Putamen (tissue), 1 donor: ENCODE measurements at places on chromosomes 1 and 21.

DNA sequence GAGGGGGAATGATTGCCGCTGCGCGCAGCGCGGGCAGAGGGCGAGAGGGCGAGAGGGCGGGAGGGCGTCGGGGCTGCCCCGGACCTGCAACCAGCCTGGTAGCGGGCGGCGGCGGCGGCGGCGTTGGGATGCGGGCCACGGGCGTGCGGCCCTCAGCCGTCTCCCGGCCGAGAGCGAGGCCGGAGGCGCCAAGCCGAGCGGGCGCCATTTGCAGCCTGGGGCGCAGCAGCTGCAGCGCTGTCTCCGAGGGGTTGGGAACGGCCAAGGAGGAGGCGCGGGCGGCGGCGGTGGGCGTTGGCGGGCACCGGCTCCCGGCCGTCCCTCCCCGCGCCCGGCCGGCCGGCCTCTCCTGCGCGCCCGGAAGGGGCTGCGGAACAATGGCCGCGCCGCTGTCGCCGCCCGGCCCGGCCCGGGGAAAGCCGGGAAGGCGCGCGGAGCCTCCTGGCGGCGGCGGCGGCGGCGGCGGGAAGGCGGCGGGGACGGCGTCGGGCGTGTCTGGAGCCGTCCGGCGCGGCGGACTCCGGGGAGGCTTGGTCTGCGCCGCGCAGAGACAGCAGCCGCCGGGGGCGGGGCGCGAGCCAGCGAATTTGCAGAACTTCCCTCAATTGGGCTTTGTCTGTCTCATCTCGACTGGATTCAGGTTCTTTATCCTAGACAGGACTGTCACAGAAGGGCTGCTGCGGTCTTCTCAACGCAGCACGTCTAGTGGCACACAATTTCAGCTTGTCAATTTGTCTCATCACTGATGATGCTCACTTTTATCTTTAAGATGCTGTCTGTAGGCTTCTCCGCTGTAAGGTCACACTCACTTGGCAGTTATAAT lies 35.7 kb downstream of the ZBTB8B start:
- DNase-seq = peak; percentile 48

GRCh38 chr21:36852293-36852692 lies 114.2 kb downstream of the HLCS start:
- no peak for DNase-seq

DNA sequence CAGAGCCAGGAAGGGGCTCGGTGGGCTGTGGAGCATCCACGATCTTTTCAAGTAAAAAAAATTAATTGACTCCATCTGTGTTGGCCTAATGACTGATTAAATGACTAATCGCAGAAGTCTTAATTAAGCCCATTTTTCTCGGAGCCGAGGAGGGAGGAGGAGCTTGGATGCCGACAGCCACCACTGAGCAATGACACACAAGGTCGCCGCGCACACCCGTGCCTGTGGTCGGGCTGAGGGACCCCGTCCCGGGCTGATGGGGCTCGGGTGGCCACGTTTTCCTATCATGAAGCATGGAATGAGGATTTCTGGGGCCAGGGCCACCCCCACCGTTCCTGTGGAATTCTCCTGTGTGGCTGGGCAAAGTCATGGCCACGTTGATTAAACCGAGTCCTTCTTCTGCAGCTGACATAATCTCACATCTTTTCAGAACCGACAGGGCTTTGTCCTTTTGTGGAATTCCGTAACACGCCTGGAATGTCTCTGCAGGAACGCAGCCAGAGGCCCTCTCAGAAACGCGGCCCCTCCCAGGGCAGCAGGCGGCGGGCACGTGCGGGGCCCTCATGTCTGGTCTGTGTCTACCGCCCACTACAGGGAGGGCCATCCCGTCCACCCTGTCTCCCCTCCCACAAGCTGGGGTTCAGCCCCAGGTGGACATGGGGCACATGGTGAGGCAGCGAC lies 60.7 kb downstream of the MORN1 start:
- no peak for DNase-seq

DNA sequence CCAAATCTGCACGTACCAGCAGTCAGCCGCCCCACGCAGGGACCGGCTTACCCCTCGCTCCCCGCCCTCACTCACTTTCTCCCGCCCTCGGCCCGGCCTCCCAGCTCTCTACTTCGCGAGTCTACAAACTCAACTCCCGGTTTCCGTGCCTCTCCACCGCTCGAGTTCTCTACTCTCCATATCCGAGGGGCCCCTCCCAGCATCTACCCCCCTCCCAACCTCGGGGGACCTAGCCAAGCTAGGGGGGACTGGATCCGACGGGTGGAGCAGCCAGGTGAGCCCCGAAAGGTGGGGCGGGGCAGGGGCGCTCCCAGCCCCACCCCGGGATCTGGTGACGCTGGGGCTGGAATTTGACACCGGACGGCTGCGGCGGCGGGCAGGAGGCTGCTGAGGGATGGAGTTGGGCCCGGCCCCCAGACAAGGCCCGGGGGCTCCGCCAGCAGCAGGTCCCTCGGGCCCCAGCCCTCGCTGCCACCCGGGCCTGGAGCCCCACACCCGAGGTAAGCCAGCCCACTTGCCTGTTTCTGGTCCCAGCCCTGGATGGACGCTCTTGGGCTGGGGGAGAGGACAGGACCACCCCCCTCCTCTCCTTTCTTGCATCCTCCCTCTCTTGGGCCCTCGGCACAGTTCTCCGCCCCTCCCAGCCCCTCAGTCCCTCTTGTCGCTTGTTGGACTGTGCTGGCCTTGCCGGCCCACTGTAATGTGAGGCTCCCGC lies at the start of gene ARTN:
ARTN (plus strand) TSS at position 416 of the 715 bp plus-strand sequence. CDS start 1,856 bp downstream, outside the sequence.
- DNase-seq = no peak

DNA sequence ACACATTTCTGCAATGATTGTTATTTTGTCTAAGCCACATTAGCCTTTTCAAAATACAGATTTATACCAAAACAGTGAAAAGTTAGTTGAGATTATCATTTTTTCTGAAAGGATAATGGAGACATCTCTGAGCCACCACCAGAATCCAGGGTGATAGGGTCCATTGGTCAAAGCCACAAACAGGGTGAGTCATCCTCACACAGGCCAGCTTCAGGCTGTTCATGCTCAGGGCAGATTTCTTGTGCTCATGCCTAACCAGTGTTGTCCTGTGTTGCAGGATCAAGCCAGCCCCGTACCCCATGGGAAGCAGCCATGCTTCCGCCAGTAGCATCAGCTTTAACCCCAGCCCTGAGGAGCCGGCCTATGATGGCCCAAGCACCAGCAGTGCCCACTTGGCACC lies 13.4 kb downstream of the ELOA start:
- DNase-seq = no peak

GRCh38 chr1:29875557-29876028 lies 639.3 kb downstream of the PTPRU start:
- no peak for DNase-seq

DNA sequence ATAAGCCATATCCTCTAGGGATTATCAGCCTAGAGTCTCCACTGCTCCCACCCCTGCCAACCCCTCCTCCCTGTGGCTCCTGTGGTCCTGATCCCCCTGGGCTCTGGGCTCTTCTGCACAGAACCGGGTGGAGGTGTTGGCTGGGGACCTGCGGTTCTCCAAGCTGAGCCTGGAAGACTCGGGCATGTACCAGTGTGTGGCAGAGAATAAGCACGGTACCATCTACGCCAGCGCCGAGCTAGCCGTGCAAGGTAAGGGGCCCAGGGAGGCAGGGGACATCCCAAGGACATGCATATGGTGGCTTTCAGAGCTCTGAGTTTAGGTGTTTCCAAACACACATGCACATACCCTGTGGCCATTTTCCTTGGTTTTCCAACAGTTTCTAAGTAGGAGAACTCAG lies 19.3 kb downstream of the CNTN2 start:
- no peak for DNase-seq

DNA sequence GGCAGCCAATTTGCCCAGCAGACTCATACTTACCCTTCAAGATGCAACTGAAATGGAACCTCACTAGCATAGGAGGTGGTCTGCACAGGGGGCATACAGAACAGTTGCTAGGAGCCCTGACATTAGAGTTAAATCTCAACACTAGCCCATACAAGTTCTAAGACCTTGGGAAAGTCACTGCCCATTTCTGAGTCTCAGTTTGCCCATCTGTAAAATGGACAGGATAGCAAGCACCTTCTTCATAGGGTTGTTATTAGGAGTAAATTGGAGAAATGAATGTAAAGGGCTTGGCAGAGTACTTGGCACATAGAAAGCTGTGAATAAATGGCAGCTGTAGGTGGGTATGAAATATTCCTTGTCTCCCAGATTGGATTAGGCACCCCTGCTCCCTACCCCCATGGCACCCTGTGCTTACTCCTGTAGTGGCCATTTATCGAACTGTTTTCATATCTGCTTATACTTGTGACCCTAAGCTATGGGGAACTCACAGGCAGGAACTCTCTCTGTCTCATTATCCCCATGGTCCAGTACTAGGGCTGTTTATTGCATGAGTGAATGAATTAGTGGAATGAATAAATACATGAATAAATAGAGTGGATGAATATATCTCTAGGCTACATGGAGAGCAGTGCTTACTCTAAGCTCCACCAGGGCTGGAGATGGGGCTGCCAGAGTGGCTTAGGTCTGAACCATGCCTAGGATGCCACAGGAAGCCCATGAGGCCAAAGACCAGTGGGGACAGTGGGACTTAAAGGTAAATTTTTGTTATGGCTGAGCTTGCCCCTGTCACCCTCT lies 152.6 kb downstream of the PLPP3 start:
- no peak for DNase-seq

DNA sequence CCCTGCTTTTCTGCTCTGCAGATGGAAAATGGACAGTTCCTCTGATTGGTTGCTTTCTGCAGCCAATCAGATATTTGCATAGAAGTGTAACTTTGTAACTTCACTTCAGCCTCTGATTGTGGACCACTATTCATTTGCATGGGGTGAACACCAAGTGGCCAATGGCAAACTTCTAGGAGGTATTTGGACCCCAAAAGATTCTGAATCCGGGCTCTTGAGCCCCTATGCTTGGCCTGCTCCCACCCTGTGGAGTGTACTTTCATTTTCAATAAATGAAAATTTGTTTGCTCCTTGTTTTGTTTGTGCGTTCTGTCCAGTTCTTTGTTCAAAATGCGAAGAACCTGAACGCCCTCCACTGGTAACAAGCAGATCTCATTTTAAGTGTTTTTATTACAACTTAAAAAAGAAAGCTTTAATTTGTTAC lies 6.4 kb upstream of the GSTM4 start:
- DNase-seq = no peak

DNA sequence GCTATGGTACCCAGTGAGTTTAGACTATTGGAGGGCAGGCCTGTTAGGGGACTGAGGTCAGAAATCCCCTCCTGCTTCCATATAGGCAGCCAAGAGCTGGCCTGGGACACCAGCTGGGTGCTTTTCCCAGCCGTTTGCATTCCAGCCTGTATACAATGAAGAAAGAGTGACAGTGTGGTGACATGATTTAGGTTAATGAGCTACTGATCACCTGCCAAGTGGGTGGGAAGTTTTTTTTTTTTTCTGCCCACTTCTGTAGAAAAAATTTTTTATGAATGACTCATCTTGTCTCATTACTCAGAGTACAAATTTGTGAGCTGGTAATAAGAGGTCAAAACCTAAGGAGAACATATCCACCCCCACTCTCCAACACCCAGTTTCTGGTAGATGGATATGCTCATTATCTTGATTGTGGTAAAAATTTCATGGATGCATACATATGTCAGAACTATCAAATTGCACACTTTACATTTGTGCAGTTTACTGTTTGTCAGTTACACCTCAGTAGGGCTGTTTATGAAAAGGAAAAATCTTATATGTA lies 16.4 kb upstream of the CGN start:
- DNase-seq = peak; percentile 40

DNA sequence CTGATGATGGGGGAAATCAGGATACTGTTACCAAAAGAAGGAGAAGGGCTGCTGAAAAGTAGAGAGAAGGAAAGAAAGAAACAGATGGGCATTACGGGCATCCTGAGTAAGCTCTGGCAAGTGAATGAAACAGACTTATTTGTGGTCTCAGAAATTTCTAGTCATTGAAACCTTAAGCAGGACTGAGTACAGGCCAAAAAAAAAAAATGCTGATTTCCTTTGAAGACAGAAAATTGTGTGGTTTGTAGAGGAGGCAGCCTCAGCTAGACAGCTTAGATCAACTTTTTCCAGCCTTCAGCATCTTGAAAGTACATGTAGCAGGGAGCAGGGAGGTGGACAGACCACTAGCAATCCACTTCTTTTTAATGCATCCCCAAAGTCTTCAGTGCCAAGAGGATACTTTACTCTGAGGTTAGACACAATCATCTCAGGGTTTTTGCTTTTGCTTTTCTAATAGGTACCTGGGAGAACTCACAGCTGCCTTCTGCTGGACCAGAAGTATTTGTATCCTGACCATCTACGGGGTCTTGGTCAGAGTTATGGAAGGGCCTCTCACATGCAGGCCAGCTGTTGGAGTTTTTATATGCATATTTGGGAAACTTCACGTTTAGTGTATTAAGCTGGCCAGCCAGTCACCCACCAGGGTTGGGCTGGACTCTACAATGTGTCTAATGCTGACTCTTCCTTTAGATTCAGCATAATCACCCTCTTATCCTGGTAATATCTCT lies 10.6 kb upstream of the CAPZB start:
- DNase-seq = no peak

GRCh38 chr1:104797982-104798381 lies 1048.3 kb downstream of the AMY1C start:
- DNase-seq = no peak

DNA sequence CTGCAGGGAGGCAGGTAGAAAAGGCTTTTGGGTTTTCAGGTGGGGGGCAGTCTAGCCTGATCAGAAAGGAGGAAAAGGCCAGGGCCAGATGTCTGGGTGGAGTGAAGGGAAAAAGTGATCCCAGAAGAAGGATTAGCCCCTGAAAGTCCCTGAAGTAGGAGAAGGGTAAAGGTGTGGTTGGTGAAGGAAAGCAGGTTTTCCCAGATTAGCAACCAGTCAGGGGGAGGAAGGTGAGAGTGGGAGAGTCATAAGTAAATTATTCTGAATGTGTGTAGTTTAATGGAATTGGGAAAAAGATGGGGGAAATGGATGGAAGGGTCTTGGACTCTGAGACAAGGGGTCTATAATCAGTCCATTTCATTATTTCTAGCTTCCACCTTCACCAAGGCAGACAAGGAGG lies 647 bp upstream of the SPRR1A start:
- no peak for DNase-seq

DNA sequence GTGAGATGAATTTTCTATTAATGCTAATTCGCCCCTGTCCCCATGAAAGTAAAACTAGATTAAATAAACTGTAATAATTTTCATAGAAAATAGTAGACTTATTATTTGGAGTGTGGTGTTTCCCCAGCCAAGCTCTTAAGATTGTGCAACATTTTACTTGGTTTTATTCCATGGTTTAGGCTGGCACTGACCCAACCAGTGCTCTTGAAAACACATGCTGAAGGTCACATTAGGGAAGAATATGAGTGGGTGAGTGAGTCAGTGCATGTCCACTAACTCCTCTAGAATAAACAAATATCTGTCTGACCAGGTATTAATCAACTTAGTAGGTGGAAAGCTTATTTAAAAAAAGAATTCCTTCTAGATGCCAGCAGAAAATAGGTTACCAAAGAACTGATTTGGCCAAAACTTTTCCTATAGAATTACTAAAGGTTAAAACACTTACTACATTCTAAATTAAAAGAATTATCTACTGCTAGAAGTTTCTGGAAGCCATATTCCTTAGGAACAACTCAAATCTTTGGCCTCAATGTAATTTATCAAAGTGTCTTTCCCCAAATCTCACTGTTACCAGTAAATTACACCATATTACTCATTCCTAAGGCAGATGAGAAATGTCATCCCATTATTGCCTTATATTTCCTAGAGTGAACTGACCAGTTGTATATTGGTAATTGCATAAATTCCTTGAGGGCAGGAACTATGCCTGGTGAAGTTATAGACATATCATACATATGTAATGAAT lies 89.7 kb upstream of the RGS1 start:
- no peak for DNase-seq

- no peak for DNase-seq
Measured at GRCh38 chr1:32709476-32709875, 6.9 kb upstream of the SYNC start.
